ENCODE measurements at places on chromosomes 16 and 17.

DNA sequence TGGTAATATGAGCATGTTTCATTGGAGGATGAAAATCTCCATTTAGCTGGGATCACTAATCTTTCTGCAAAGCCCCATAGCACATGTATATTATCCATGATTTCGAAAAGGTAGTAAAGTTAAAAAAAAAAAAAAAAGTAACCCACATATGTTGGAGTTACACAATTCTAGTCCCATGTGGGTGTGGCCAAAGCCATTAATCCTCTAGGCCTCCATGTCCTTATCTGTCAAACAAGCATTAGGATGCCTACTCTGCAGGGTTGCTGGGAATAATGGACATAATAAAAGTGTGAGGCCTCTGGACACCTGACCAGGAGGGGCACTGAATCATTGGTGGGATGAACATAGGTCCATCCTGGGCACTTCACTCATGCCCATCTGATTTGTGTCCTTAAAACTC, 29.2 kb upstream of the VAT1L start:
- no peak for DNase-seq

GRCh38 chr17:66715745-66716156, 119.2 kb upstream of the CACNG5 start:
- peak; percentile 51 for DNase-seq

- DNase-seq = no peak
Measured at GRCh38 chr17:63549289-63549945, 860 bp upstream of the DCAF7 start.

DNA sequence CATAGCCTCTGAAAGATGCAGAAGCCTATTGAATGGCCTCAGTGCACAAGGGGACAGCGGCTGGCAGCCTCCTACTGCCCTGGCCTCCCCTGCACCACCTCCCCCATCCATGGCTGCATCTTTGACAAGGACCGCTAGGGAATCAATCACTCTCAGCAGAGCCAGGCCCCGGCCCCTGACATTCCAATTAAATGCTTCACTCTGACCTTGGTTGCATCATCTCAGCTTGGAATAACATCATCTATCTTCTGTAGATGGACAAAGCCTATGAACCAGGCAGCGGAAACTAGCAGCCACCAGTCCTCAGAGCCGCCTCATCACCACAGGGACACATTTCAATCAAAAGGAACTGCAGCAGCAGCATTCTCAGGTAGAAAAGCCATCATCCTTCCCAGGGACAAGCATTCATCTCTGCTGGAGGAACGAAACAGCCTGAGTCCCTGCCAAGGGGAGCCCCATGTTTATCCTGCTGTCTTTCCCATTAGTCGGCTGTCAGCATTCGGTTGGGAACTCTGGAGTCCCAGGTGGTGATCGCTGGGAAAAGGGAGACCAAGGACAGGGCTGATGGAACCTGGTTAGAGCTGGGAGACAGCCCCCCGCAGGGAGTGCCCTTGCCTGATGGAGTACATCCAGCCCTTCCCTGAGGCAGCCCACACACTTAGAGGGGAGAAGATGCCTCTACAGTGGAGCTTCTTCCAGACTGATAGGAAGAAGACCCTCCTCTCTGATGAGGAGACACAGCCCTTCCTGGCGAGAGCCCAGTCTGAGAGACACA, 11.5 kb upstream of the TMEM132E start:
- no peak for DNase-seq

DNA sequence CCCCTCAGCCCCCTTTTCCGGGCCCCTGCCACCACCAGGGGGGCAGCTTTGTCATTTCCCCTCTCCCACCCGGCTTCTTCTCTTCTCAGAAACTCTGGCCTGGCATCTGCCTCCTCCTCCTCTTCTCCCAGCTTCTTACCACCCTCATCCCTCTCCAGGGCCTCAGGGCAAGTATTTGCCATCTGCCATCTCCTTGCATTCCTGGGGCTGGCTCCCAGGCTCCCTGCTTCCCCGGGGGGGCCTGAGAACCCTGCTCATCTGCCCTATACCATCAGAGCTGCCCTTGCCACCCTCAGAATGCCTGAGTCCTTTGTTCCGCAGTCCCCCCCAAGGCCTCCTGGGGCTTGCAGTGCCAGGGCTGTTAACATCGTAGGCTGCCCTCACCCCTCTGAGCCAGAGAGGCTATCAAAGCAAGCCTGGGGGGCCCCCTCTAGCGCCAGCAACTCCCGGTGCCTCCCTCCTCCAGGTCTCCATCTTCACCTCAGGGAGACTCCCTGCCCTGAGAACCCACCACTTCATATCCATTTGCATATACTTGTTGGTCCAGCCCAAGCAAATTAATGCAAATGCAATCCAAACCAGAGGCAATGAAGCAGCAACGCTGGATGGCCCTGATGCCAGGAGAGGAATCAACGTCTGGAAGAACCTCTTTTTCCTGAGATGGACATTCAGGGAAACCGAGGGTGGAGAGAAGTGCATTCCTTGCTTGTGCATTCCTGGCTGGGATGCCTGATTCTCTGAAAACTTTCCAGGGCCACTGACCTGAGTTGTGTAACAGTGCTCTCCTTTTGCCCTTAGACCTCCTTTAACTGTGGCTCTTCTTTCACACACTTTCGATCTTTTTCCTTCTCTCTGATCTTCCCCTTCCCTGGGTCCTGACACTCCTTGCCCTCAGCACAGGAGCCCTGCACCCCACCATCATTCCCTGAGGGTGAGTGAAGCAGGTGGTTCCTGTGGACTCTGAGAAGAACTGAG, 20.7 kb upstream of the SP2 start:
- DNase-seq = no peak

- no peak for DNase-seq
Measured at GRCh38 chr16:72530434-72530833, 358.5 kb upstream of the PMFBP1 start.
